ENCODE measurements at places on chromosomes 3 and 15.
A peak's percentile ranks its signal among the peaks of the same experiment; 100 is the strongest.

DNA sequence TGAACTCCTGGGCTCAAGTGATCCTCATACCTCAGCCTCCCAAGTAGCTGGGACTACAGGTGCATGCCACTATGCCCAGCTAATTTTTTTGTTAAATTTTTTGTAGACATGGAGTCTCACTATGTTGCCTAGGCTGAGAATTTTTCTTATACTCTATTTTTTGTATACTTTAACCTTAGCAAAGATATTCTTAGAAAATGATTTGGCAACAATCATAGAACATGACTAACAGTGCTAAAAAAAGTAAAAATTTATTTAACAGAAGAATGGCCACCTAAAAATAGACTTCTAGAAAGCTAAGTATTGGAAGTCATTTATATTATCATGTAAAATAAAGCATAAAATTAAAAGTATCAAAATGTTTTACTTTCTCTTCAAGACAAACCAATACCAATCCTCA lies 322.3 kb downstream of the PLCL2 start:
- DNase-seq, result no peak

DNA sequence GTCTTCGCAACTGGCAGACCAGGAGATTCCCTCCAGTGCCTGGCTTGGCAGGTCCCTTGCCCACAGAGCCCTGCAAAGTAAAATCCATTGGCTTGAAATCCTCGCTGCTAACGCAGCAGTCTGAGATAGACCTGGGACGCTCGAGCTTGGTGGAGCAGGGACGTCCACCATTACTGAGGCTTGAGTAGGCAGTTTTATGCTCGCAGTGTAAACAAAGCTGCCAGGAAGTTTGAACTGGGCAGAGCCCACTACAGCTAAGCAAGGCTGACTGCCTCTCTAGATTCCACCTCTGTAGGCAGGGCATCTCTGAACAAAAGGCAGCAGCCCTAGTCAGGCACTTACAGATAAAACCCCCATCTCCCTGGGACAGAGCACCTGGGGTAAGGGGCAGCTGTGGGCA lies 205.0 kb upstream of the MME start:
- no peak for DNase-seq

- no peak for DNase-seq
Measured at GRCh38 chr15:101641894-101642293, 10.3 kb downstream of the TM2D3 start.

DNA sequence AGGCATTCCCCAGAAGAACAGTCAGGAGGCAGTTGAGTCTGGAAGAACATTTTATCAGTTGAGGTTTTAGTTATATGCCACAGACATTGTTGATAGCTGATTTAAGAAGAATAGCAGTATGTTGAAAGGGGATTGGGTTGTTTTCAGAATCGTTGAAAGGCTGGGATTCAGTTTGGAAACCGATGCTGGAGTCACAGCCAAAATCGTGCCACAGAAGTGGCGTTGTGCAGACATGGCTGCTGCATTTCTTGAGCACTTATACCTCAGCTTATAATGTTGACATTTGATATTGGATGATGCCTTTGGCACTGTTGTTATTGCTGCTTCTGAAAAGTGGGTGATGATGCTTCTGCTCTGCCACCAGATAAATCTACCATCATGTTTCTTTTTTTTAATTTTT lies 16.1 kb downstream of the SLMAP start:
- no peak for DNase-seq

- no peak for DNase-seq
Measured at GRCh38 chr15:63379492-63380150, 2.0 kb downstream of the CA12 start.

DNA sequence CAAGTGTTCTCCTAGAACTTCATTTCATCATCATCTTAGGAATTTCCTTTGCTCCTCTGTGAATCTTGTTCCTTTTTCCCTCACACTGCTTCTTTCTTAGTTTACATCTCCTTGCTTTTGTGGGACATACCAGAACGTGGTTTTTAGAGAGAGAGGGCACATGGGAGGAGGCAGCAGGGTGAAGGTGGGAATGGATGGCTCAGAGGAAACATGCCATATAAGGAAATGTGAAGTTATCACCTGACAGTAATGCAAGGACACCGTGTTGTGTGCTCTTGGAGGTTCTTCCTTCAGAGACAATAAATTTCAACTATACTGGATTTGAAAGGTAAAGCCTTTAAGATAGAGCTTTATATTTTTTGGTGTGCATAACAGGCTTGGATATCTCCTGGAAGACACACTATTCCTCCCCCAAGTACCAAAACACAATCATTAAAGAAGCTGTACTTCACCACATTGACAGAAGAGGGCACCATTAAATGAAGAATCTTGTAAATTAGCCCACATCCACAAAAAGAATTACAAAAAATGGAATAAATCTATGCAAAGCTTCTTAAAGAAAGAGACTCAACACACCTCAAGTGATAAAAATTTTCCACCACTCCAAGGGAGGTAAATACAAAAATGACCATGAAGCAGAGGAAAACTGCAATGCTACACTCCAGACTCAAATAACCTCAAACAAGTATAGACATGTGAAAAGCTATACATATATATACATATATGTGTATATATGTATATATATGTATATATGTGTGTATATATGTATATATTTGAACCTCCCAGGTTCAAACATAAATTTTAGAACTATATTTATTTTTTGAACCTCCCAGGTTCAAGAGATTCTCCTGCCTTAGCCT lies 26.1 kb downstream of the RPL39L start:
- no peak for DNase-seq

DNA sequence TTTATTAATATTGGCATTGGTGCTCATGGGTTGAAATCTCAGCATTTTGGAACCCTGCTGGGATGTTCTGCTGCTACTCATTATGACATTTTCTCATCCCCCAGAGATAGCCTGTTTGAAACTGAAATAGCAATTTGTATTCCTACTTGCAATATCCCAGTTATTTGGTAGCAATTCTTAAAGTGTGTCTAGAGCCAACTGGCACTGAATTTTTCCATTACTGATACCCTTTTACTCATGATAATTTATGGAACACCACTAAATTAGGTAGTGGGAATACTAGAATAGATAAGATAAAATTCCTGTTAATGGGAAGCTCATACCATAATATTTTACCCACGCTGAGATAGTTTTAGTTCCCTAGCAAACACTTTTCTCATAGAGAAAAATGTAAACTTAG lies 309.3 kb downstream of the SV2B start:
- no peak for DNase-seq

DNA sequence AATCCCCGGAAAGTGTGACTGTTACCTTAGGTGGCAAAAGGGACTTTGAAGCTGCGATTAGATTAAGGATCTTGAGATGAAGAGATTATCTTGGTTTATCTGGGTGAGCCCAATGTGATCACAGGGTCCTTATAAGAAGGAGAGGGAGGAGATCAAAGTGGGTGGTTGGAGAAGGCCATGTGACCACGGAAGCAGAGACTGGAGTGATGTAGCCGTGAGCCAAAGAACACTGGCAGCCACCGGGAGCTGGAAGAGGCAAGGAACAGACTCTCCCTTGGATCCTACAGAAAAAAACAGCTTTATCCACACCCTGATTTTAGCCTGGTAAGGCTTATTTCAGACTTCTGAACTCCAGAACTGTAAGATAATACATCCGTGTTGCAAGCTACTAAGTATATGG lies 29.9 kb downstream of the CRABP1 start:
- DNase-seq, result no peak

DNA sequence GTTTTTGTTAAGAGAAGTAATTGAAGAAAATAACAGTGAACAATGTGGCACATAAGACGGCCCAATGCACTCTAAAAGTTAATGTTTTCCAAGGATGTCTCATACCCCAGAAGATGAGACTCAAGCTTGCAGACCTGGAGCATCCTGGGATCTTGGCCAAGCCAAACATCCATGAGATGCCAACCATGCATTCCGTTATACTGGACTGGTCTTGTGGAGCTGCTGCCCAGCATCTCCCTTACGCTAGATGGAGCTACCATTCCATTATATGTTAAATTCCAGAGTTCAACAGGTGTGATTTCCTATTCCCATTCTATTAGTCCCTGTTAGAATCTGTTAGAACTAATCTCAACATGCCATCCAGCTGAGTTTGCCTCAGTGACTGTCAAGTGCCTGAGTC lies 181.8 kb downstream of the PDCD6IP start:
- peak; percentile 85 for DNase-seq

GRCh38 chr3:117549716-117550115 lies 840.1 kb downstream of the TUSC7 start:
- no peak for DNase-seq

- peak; percentile 24 for DNase-seq
Measured at GRCh38 chr3:70771426-70772147, 459.1 kb upstream of the MDFIC2 start.

DNA sequence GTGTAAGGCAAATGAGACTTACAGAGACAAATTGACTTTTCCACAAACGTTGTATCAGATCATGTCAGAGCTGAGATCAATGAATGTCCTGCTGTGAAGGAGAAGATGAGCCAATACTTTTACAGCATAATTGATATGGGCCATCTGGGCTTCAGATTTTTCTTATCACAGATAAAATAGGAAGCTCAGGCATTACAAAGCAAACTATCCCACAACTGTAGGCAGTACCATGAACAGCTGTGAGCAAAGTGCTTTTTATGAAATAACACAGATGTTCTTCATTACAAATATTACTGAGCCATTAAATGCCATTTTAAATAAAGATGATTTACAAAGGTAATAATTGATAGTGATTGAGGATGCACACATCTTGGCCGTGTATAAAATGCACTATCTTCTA lies 852.3 kb downstream of the OTOL1 start:
- DNase-seq, result no peak

DNA sequence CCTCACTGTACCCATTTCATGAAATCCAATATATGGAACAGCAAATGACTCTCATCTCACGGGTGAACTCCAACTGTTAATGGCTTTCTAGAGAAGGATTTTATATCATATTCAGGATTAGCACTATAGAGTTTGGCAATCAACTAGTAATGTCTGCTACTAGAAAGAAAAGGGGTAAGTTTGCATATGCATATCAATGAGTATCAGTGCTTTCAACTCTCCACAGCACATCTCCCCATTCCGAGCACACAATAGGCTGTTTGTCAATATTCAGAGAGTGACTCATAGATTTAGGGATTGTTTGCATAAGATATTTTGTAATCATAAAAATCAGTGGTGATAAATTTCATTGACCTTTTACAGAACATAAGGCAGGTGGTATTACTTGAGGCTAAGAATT lies 163.2 kb upstream of the LMCD1 start:
- no peak for DNase-seq

GRCh38 chr3:53809267-53809666 lies 37.0 kb downstream of the CHDH start:
- DNase-seq, result no peak

GRCh38 chr3:15387735-15388134 lies 39.6 kb downstream of the METTL6 start:
- no peak for DNase-seq

DNA sequence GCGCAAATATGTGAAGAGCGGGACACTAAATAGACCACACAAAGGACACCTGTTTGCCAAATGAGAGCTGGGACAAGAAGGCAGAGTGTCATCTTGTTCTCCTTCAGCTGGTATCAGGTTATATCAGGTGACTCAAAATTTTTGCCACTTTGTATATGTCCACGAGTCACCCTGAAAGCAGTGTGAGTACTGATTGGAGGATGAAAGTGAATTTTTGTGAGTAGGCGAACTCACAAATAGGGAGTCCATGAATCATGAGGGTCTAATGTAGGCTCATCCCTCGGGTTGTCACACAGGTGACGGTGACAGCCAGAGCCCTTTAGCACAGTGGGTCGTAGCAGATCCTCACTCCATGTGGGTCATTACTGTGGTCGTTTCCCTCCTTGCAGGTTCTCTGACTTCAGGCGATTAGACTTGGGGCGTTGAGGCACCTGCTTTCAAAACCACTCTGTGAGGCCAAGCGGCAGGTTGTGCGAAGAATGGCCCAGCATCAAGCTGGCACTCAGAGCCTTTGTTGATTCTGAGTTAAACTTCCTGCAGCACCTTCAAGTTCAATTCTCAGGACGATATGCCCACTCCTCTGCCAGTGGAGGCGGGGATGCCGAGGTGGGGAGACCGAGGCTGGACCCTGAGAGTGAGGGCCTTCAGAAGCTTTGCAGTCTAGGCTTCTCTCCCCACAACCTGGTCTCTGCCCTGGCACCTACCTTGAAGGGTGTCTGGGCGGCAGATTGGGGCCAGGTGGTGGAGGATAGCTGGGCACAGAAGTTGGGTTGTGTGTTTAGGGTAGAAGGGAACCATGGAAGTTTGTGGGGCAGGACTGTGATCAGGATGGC lies 173.8 kb downstream of the SMAD6 start:
- no peak for DNase-seq

DNA sequence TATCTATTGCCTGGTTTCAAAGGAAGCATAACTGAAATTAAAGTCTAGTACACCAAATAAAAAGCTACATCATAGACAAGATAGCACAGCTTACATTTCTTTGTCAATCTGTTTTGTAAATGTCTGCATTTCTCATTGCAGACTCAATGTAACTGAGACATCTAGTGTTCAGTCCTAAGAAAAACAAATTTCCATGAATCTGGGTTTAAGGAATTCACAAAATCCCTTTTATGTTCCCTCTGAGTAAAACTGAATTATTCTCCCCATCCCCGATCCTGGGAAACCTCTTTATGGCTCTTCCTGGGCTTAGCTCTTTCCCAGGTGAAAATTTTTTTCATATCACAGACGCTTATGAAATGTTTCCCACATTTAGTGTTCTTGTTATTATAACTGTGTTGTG lies 21.6 kb upstream of the RASA2 start:
- DNase-seq, result no peak

DNA sequence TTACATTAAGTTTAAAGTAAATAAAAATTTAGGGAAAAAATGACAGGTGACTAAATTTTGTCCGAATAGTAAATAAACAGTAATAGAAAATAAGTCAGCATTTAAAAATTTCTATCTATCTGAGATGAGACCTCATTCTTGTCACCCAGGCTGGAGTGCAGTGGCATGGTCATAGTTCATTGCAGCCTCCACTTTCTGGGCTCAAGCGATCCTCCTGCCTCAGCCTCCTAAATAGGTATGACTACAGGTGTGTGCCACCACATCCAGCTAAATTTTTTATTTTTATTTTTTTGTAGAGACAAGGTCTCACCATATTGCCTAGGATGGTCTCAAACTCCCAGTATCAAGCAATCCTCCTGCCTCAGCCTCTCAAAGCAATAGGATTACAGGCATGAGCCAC lies 7.8 kb downstream of the KPNA4 start:
- DNase-seq, result no peak

DNA sequence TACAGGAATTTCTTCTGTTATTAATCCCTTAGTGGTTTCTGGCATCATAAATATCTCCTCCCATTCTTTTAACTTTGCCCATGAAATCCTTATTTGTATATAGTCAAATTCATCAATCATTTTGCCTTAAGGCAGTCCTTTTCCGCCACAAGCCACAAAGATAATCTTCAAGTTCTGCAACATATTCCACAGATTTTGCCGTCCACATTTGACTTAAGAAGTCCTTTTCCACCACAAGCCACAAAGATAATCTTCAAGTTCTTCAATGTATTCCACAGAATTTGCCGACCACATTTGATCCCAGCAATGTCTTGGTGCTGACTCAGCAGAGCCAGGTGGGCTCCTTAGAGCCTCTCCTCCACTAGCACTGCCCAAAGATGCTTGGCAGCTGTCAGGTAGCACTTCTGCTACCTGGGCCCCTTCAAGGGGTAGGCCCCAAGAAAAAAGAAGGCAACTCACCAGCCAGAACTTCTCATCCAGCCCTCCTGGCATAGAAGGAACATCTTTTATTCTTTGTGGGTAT lies 35.0 kb downstream of the SEC22C start:
- DNase-seq, result no peak
